Left ventricle myocardium inferior (tissue), 1 donor: ENCODE measurements at places on chromosomes 12 and 14.

GRCh38 chr12:81518638-81519037 lies 240.5 kb downstream of the PPFIA2 start:
- DNase-seq: no peak

DNA sequence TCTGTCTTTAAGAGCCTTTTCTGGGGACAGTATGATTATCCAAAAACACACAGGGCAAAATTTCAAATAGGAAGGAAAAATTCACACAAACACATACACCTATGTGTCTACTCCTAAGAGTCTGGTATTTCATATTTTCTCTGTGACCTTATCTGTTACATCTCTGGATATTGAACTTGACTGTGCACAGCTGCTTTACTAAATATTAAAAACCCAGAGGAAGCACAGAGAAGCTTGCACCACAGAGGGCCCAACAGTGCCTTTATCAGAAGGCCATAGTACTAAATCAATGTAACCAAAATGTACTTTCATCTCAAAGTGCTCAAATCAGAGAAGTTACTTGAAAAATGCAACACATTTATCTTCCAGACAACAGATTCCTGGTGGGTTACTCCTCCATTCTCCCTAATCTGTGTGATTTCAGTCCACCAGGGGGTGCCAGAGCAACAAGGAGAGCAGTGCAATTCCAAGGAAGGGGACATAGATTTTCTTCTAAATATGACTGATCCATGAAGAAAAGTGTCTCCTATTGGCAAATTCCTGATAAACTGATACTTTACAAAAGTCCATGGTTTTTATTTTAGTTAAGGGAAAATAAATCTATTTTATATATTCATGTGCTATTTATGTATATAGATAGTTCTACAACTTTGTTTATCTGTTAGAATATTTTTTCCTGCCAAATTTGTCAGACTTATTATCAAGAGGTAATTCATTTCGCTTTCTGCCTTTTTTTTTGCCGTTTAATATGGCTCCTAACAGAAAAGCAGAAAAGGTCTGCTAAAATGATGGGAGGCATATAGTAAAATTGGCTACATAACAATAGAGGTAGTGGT lies 617.6 kb downstream of the LRFN5 start:
- peak; percentile 14 for DNase-seq

- no peak for DNase-seq
Observed at GRCh38 chr14:53850714-53851296, 105.8 kb downstream of the BMP4 start.

DNA sequence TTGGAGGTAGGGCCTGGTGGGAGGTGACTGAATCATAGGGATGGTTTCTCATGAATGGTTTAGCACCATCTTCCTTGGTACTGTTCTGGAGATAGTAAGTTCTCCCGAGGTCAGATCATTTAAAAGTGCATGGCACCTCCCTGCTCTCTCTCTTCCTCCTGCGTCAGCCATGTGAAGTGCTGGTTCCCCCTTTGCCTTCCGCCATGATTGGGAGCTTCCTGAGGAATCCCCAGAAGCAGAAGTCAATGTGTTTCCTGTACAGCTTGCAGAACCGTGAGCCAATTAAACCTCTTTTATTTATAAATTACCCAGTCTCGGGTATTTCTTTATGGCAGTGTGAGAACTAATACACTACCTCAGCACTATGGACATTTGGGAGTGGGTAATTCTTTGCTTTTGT lies 4.8 kb upstream of the LGMN start:
- no peak for DNase-seq
